ENCODE measurements at places on chromosomes 6 and 20.

DNA sequence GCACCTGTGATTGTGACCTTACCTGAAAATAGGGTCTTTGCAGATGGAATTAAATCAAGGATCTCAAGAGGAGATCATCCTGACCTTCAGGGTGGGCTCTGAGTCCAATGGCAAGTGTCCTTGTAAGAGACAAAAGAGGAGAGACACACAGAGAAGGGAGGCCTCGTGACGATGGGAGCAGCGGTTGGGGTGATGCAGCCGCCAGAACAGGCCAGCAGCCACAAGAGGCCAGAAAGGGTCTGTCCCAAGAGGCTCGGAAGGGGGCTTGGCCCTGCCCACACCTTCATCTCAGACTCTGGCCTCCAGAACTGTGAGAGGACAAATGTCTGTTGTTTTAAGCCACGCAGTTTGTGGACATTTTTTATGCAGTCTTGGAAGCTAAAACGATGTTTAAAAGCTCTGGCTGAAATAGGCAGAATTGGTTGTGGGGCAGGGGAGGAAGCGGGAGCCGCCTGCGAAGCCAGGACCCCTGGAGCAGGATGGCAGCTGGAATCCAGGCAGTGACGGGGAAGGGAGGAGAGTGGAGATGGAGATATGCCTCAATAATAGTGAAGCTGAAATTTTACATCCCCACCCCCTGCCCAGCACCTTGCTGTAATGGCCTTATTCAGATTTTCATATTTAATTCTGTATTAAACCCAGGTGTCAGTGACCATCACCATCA lies 216.4 kb downstream of the ANKRD60 start:
- peak; percentile 9 for DNase-seq

- DNase-seq, result no peak
Measured at GRCh38 chr20:39674842-39675241, 712.7 kb downstream of the DHX35 start.

DNA sequence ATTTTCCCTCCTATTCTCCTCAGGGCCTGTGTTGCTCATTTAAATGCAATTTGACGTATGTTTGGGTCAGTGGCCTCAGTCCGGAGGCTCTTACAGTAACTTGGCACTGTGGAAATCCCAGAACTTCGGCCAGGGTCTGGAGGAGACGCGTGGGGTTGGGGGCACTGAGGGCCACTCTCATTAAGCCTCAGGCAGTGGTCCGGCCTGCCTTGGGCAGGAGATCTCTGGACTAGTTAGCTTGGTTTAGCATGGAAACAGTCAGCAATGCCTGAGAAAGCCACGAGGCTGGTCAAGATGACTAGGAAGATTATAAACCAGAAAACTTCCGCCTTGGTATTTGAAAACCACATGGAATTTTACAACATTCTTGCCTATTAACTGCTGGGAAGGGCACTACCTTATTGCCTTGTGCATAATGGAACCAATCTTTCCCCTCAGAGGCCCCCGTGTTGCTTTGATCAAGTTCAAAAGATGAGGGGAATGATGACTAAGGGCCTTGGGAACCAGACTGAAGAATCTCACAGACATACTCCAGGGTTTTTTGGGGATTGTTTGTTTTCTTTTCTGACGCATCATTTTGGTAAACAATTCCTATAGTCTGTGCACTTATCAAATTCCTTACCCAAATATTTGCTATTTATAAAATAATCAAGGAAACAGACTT lies 206.0 kb upstream of the PREP start:
- no peak for DNase-seq

- DNase-seq, result no peak
Measured at GRCh38 chr20:14948416-14948815, 611.0 kb upstream of the FLRT3 start.

GRCh38 chr6:52352239-52353018 lies 9.5 kb upstream of the PAQR8 start:
- no peak for DNase-seq

GRCh38 chr6:45706319-45706718 lies 309.3 kb downstream of the CLIC5 start:
- DNase-seq, result no peak

- DNase-seq, result no peak
Measured at GRCh38 chr6:116444092-116444491, 17.1 kb upstream of the CALHM6 start.

DNA sequence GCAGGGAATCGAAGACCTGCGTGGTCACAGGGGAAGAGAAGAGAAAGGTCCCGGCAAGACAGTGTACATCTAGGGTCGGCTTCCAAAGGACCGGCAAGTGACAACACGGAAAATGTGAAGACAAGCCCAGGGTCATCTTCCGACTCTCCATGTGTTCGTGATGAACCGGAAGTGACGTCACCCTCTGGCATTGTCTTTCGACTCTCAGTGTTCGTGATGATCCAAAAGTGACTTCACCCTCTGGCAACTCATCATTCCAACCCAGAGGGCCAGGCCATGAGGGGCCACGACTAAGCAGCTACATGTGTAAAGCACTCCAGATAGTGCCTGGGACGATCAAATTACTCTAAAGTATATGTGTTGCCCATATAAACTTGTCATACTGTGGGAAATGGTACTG lies 290.8 kb downstream of the THBS2 start:
- no peak for DNase-seq

DNA sequence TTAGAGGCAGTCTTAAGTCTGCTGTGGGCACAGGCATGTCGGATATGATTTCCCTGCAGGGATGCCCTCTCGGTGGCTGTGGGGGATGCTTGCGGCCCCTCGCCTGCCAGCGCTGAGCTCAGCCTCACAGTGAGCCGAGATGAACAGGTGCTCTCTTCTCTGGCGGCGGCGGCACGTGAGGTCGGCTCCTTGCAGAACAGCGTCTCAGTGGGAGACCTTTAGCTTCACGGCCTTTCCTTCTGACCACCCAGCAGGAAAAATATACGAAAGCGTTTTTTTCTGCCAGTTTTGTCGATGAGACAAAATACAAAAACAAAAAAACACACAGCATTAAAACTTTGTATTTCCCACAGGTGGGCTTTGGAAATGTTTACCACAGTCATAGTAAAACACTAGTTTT lies 23.6 kb downstream of the FOXA2 start:
- DNase-seq, result no peak

DNA sequence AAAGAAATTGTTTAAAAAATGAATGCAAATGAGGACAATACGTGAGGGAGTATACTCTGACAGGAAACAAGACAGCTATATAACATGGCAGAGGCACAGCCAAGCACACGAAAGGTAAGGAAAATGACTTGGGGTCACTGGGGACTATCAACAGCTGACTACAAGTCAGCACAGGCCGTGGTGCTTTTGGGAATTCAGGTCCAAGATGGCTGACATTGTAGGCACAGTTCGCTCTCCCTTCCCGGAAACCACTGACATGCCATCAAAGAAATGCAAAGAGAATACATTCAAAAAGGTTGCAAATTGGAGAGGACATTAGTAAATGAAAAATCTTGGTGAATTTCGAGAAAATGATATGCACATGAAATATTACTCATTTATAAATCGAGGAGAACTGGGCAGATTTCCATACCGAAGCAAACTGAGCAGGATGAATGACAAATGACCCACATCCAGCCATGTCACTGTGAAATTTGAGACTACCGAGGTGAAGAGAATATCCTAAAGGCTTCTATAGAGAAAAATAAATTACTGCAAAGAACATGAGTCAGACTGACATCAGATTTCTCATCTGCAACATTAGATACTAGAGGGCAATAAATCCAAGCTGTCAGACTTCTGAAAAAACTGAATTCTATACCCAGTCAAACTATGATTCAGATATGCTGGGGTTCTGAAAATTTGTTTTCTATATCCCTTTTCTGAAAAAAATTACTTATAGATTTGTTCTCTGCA lies 391.1 kb downstream of the BTBD9 start:
- no peak for DNase-seq

All from uterus (tissue), 4 donors.